ENCODE measurements at places on chromosomes 4 and X.

DNA sequence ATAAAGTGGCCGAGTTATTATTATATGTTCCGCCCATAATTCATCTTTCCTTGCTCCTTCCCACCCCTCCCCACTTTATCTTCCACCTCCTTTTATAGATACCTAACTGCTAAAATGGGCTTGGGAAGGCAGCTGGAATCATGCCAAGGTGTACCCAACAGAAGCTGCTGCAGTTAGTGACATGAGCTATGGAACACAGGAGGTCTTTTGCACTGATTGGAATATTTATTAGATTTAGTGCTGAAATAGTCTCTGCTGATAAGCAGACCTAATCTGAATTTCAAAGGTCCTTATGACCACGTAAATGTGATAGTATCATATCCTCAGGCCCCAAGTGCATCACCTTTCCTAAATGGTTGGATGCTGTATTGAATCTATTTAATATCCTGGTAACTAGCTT lies 64.9 kb downstream of the HMGB2 start:
- DNase-seq: no peak

- DNase-seq: no peak
Measured at GRCh38 chrX:131264665-131265064, 24.4 kb downstream of the IGSF1 start.

- DNase-seq: no peak
Measured at GRCh38 chrX:15838017-15838416, 16.6 kb downstream of the AP1S2 start.

DNA sequence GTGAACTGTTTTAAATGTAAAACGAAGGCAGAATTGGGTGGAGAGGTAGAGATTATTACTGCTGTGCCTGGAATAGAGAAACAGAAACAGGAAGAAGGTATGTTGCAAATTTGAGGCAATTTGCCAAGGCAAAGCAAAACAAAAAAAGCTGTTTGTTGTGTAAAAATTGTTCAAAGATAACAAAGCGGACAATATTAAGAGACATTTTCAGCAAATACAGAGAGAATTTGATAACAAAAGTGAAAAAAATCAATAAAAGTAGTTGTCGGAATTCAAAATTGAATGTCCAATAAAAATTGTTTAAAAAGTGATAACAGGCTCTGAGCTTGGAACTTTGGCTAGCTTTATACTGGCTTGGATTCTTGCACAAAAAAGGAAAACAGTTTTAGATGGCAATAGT lies 14.4 kb upstream of the SMS start:
- DNase-seq: no peak

- no peak for DNase-seq
Measured at GRCh38 chr4:108590776-108591175, 29.6 kb upstream of the RPL34 start.

DNA sequence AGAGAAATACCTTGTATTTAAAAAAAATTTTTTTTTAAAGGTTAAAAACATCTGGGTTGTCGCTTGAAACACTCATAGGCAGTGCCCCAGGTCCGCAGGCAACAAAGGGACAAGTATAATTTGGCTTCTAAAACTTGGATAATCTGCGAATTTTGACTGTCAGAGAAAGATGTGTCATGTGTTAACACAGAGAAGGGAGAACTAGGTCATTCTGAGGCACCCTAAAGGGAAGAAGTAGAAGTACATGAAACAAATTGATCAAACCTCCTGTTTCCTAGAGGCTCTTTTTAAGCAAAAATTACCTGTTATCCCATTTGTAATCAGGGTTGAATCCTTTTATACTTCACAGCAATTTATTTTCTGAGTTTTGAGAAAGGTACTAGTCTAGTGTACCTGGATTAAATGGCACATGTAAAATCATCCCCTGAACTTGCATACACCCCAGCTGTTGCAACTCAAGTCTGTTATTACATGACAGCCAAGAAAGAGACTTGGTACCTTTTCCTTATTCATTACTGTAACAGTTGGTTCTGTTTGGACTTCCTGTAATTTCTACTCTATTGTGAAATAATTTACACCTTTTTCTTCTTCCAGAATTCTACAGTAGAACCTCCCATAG lies 1.7 kb downstream of the SRD5A3 start:
- no peak for DNase-seq

GRCh38 chr4:85409251-85409650 lies 65.7 kb upstream of the ARHGAP24 start:
- no peak for DNase-seq

DNA sequence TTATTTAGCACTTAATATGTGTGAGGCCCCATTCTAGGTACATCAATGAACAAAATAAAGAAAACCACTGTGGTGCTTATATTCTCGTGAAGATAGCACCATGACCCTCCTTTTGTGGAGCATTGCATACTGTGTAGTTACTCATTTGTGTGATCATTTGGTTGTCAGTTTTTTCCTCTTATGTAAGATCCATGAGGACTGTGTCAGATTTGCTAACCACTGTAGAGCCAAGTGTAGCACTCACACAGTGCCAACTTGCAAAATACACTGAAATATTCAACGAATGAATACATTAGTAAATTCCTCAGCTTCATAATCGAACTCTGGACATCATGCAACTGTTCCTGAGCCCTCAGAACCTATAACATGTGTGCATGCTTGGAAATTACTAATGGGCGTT lies 29.5 kb upstream of the SETD7 start:
- DNase-seq: no peak

DNA sequence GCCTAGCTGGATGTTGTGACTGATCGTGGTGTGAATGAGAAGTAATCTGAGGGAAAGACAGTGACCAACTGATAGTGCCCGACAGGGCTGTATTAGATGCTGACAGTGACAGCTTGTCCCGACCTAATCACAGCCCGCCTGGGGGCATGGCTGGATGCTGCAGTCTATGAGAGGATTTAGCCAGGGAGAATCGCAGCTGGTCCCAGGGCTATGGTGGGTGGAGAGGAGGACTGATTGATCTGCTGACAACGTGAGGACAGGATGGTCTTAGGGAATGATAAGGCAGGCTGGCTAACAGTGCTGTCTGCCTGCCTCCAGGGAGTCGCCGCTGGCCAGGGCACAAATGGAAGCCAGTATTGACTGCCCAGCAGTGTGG lies 621 bp upstream of the SUV39H1 start:
- no peak for DNase-seq

DNA sequence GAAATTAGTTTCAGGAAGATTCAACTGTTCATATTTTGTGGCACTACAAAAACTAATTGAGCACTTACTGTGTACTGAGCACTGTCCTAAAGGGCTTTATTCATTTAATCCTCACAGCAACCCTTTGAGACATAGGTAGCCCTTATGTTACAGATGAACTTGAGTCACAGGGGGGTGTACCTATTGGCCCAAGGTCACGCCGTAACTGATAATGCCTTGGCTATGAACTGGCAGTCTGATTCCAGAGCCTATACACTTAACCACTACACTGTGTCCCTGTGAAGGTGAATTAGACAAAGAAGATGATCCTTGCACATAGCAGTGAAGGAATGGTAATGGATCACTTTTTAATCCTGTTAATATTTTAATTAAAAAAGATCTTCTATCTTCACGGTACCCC lies 12.0 kb downstream of the TMEM165 start:
- DNase-seq: no peak
